ENCODE measurements at places on chromosomes 7 and 10.

DNA sequence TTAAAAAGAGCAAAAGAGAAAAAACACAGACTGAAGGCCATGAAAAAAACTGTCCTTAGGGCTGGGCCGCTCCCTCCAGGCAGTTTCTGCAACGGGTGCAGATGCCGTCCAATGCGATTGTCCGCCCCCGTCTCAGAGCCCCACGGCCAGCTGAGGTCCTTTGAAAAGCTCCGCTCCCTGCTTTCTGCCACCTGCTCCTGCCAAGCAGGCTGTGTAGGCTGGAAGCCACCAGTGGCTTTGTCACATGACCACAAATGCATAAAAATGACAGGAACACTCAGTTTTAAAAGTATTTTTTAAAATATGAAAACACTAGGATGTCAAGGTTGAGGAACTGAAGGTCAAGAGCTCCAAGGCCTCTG lies 71.7 kb downstream of the AMZ1 start:
- no peak for DNase-seq

DNA sequence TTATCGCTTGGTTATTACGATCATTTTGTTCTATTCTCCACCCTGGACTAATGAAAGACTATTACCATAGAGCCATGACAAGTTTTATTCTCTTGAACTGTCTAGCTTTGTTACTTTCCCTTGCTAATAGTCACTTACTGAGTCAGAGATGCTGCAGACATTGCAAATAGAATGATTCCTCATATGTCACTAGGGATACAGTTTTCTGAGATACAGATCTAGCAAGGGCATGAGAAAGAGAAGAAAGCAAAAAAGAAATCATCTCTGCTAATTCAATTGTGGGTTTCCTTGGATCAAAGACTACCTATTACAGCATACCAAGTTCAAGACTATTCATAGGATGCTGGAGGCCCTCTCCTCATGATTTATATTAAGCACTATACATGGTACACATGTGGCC lies 204.3 kb downstream of the MBL2 start:
- no peak for DNase-seq

DNA sequence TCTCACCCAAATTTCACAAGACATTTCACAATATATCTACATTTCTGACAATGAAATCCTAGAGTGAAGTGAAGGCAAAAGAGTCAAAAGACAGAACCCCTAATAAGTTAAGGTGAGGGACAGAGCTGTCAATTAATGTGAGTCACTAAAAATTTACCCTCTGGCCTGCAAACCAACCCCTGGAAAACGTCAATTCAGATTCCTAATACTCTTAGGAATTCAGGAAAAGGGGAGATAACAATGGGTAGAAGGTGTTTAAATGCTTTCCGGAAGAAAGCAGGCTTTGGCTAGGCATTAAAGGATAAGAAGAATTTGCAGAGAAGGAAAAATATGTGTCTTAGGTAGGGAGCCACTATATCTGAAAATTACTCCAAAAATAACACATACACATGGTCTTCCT lies 299.6 kb downstream of the INHBA start:
- no peak for DNase-seq

DNA sequence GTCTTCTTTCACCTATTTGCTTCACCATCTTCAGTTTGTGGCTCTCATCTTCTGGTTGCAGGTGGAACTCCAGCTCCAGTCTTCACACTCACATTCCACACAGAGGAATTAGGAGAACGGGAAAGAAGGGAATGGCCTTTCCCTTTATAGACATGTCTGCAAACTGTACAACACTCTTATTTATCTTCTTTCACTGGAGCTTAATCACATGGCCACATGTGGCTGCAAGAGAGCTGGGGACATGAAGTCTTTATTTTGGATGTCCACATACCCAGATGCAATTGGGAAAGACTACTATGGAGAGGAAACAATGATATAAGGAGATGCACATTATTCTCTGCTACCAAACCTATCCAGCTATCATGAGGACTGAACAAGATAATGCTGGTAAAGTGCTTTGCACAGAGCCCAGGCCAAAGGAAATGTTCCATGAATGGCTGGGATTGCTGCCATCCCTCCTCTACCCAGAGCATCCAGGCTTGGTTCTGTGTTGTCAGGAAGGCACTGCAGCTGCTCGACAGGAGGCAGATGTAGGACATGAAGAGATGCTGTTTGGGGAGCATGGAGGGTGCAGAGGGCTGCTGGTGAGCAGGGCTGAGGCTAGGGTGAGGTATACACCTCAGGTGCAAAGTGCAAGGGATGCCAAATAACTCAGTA lies 183.8 kb upstream of the TBX20 start:
- no peak for DNase-seq

- no peak for DNase-seq
Observed at GRCh38 chr7:130649004-130649790, 19.4 kb downstream of the COPG2 start.

DNA sequence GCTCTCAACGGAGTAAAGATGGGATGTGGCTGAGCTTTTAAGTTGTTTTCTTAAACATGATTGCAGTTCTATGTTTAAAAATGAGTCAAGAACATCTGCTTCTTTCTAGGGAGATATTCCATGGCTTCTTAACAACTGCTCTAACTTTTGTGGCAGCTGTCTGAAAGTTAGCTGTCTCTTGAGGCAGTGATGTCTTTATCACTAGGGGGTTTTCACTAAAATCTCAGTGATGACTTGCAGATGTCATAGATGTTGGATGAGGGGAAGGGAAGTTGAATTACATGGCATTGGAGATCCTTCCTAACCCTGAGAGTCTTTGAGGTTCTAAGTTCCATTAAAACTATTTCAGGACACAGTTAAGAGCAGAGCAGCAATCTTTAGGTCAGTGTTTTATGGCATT lies 43.5 kb downstream of the PRKG1 start:
- DNase-seq: no peak

DNA sequence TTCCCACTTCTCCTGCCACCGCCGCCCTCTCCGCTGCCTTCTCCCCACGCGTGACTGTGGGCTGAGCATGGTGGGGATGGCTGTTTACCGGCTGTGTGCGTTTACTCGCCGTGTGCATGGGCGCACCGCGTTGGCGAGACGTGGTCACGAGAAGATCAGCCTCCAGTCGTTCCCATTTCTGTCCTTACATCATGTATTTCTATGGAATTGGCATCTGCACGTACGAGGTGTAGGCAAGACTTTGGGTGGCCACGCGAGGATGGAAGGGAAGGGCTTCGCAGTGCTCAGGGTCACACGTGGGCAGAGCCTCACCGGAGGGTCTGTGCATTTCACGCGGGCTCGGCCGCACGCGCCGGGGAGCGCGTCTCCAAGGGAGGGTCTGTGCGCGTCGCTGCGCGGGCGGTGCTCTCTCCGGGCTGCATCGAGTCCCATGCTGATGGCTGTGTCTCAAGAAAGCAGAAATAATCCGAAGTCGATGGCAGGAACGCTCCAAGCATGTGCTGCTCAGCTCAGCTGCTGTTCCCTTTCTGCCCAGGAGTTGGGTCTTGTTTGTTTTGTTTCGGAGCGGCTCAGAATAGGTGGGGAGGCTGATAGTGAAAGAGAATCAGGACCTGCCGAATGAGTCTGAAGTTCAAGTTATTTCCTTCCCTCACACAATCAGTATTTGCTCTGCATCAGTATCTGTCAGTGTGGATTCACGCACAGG lies 973 bp downstream of the CAMK1D start:
- peak; percentile 93 for DNase-seq

DNA sequence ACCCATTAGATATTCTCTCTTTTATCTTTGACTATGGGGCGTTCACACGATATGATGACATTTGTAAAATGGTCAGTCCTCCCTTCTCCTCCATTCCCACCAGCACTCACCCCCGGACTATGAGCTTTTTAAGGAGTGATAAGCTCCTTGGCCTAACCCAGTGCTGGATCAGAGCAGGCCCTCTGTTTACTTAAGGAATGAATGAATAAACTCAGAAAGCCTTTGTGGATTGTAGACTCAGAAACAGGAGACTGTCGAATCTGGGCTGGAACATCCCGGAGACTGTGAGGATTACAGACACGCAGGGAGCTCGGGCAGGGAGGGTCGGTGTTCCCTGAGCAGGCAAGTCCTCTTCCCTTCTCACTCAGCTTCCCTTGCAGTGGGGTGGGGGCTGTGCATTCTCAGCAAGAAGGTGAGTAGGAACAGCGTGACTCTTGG lies 6.8 kb upstream of the ZCCHC24 start:
- no peak for DNase-seq

DNA sequence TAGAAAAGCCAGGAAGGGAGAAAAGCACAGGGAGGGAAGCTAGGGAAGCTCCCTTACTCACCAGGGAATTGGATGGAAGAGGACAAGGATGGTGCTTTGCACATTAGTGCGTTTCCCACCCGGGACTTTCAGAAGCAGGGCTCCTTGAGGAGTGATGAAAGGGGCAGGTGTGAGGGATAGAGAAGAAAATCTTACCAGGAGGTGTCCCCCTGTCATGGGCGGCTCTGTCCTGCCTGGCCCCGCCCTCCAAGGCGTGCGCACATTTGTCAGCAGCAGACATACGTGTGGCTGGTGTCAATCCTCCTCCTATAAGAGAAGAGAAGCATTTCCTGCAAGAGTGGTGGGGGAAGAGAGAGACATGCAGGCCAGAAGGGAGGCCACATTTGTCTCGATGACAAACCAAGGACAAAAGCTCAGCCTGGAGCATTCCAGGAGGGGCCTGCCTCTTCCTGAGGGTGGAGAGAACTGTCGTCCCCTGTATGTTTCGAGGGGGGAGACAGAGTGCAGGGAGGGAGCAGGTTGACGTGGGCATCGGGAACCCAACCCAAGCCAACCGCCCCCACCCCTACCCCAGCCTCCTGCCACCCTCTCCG lies 47.4 kb upstream of the COMTD1 start:
- DNase-seq: no peak

DNA sequence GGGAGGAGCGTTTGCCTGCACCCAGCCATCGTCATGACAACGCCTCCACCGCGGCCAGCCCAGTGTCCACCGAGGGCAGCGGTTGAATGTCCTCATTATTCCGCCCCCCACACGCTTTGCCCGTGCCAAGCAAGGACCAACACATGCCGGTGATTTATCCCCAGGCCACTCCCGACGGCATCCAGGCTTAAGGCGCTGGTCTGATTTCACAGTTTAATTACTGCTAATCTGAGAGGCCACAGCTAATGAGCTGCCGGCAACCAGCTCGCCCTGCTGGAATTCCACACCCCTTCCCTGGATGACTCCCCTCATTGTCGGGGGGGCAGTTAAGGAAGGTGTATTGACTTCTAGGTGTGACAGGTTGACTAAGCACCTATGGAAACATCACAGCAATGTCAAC lies 432.3 kb downstream of the DNAJB6 start:
- no peak for DNase-seq

DNA sequence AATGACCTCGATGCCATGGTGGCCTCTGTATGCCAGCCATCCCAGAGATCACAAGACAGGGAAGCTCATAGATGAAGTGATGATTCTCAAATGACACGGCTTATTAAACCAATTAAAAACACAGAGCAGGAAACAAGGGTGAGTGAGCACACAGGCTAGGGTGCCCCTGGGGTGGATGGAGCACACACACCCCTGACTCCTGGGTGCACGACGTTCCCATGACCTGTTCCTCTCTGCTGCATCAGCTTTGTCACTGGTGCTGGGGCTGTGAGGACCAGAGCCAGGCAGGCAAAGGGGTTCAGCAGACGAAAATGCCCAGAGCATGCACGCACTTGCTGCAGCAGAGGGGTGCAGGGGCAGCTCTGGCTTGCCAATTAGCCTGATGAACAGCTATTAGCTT lies 86.5 kb upstream of the LRRC4 start:
- DNase-seq: no peak

DNA sequence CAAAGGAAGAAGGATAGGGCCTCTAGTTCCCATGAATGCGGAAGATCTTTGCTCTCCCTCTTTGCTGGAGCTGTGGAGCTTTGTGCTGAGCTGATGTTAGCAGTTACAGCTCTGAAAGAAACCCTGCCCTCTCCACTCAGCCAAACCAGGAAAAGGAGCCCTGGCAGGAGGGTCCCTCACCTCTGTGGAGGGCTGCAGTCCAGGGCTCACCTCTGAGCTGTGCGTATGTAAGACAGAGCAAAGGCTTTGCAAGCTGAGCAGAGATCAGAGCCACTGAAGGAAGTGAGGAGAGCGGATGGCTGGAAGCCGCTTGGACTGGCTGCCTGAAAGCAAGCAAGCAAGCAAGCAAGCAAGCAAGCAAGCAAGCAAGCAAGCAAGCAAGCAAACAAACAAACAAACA lies 84.7 kb downstream of the RAMP3 start:
- DNase-seq: no peak

DNA sequence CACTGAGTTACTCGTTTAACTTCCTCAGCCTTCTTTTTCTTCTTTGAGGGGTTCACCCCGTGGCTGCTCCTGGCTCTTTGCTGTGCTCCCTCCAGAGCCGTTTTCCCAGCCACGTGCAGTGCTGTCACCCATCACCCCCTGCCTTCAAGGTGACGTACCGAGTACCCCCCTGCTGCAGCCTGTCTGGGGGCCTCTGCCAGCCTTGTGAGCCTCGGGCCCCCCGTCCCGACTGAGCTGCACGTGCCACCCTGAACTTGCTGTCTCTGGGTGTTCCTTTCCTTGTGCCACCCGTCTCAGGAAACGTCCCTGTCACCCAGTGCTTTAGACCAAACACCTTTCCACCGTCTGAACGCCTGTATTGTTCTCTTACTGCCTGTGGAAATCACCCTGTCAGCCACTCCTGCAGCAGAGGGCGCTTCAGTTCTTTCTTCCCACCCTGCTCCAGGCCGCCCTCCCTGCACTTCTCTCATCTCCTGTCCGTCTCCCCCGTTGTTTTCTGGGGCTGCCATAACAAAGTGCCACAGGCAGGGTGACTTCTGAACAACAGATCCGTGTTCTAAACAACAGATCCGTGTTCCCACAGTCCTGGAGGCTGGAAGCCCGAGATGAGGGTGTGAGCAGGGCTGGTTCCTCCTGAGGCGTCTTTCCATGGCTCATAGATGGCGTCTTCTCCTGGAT lies 44.6 kb downstream of the WDR37 start:
- no peak for DNase-seq

DNA sequence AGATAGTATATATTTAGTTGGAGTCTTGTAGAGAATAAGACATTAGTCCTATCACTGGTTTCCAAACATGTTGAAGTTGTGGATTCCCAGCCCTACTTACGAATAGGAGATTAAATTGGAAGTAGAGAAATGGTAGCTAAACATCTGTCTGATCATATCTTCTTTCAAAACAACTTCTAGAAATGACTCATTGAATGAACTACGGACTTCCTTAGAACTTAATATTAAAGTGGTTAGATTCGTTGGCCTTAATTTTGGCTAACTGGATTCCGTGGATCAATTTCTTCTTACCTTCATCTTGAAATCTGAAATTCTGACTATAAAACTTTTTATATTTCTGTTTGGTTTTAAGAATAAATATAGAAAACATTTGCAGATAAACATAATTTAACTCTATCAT lies 3.4 kb downstream of the PHF14 start:
- DNase-seq: no peak

- no peak for DNase-seq
Observed at GRCh38 chr7:50807026-50807730, 24.5 kb upstream of the GRB10 start.

GRCh38 chr10:127921753-127922145 lies 14.8 kb downstream of the PTPRE start:
- DNase-seq: no peak

Data from T1000 (cell line).